ENCODE measurements at places on chromosomes 5 and 9.

GRCh38 chr9:9846557-9846956, 766.2 kb downstream of the PTPRD start:
- no peak overlapping the region for H3K27ac ChIP-seq
- H3K4me3 ChIP-seq: no peak overlapping the region
- no peak for DNase-seq
- no peaks in the 10 kb centered on the region for H3K4me1 ChIP-seq
- no peaks in the 10 kb centered on the region for H3K36me3 ChIP-seq

GRCh38 chr5:167916261-167916691, 375.2 kb upstream of the WWC1 start:
- no peaks in the 10 kb centered on the region for H3K4me1 ChIP-seq
- no peak for DNase-seq
- H3K4me3 ChIP-seq: no peak overlapping the region

- no peaks in the 10 kb centered on the region for H3K27me3 ChIP-seq
- no peak overlapping the region for H3K4me3 ChIP-seq
- no peak overlapping the region for H3K27ac ChIP-seq
- no peaks in the 10 kb centered on the region for H3K36me3 ChIP-seq
Observed at GRCh38 chr5:163177971-163178370, 259.4 kb upstream of the CCNG1 start.

DNA sequence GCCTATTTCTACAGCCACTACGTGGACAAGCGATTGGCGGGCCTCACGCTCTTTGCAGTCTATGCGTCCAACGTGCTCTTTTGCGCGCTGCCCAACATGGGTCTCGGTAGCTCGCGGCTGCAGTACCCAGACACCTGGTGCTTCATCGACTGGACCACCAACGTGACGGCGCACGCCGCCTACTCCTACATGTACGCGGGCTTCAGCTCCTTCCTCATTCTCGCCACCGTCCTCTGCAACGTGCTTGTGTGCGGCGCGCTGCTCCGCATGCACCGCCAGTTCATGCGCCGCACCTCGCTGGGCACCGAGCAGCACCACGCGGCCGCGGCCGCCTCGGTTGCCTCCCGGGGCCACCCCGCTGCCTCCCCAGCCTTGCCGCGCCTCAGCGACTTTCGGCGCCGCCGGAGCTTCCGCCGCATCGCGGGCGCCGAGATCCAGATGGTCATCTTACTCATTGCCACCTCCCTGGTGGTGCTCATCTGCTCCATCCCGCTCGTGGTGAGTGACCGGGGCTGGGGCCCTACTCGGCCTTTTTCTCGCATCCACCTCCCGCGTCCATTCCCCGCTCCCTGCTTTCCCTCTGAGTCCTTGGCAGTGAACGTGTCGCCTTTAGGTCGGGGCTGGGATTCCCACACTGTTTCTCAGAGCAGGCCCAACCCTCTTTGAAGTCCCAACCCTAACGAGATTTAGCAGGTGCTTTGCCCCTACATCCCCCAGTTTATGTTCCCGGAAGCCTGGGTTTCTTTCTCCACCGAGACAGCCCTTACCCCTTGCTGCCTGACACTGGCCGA, 1.8 kb downstream of the PTGER4 start:
- peak overlapping the region; percentile 85 for H3K27ac ChIP-seq
- DNase-seq: peak; percentile 65
- H3K27me3 ChIP-seq: no peaks in the 10 kb centered on the region
- H3K4me3 ChIP-seq: peak overlapping the region; percentile 80
- H3K4me1 ChIP-seq: peaks cover 45% of the 10 kb centered on the region
- H3K36me3 ChIP-seq: no peaks in the 10 kb centered on the region

DNA sequence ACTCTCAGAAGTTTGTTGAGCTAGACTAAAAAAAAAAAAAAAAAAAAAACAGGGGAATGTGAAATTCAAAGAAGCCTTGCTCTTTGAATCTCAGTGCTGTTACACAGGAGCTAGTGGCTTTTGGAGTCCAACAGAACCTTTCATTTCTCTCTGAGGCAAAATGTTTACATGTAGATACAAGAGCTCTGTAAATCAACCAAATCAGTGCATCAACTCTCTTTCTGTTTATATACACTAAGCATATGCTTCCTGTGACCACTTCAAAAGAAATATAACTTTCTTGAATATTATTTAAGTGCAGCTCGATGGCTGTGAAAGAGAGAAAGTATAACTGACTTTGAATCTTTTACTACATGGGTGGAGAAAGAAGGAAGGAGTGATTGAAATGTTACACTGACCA, 115.3 kb upstream of the ITGA1 start:
- no peak overlapping the region for H3K27ac ChIP-seq
- no peaks in the 10 kb centered on the region for H3K4me1 ChIP-seq
- no peaks in the 10 kb centered on the region for H3K27me3 ChIP-seq
- H3K4me3 ChIP-seq: no peak overlapping the region

- no peak overlapping the region for H3K27ac ChIP-seq
- no peaks in the 10 kb centered on the region for H3K36me3 ChIP-seq
- no peak for DNase-seq
- no peaks in the 10 kb centered on the region for H3K4me1 ChIP-seq
- no peaks in the 10 kb centered on the region for H3K27me3 ChIP-seq
Observed at GRCh38 chr5:107814183-107814827, 143.6 kb upstream of the EFNA5 start.

DNA sequence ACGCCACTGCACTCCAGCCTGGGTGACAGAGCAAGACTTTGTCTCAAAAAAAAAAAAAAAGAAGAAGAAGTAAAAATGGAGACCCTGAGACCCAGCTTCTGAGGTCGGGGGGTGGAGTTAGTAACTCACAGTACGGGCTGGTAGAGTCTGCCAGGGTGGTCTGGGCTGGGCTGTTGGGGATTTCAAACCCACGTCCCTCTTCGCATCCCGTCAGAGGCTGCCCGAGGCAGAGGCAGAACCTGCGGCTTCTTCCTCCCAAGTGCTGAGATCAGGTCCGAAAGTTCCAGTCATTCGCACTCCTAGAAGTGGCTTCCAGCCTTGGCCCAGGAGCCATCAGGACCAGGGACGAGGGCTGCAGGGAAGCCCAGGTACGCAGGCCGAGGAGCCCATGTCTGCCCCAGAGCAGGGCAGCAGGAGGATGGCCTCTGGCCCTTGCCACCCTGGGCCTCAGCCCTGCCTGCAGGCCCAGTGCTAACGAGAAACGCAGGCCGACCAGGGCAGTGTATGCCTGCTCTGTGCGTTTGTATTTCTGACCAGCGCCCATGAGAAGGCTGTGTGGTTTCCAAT, 9.9 kb upstream of the SLC2A6 start:
- no peaks in the 10 kb centered on the region for H3K27me3 ChIP-seq
- peaks cover 22% of the 10 kb centered on the region for H3K4me1 ChIP-seq
- no peaks in the 10 kb centered on the region for H3K36me3 ChIP-seq
- H3K4me3 ChIP-seq: no peak overlapping the region

DNA sequence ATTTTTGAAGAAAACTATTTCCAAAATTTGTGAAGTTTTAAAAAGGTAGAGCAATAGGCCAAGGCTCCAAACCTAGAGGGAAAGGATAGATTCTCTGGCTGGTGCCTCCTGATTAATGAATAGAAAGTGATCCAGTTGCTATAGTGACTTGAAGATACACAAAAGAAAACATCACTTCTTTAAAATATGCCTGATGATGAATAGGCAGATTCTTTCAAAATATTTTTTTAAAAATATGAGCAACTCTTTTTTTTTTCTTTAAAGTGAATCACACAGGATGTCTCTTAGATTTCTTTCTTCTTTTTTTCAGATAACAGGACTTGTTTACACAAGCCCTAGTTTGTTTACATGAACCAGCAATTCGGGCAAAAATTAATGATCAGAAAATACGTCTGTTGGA, 124.4 kb downstream of the RFK start:
- DNase-seq: no peak
- no peaks in the 10 kb centered on the region for H3K27me3 ChIP-seq
- no peaks in the 10 kb centered on the region for H3K36me3 ChIP-seq
- peak overlapping the region; percentile 42 for H3K27ac ChIP-seq

DNA sequence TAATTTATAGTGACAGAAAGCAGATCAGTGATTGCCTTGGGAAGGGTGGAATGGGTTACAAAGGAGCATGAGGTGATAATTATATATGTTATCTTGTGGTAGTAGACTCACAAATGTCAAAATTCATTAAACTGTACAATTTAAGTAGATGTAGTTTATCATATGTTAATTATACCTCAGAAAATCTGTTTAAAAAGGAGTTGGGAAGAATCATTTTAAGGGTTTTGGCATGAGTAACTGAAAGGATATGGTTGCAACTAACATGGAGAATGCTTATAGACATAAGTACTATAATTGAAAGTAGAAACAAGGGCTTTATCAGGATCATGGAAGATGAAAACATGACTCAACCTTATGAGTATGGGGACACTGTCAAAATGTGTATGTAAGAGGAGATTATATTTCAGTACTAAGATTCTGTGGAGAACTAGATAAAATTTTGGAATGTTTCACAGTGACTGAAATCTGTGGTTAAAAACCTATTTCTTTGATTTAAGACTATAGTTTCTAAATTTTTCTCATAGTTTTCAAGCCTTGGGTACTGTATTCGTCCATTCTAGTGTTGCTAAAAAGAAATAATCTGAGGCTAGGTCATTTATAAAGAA, 73.3 kb downstream of the FCHO2 start:
- no peak for DNase-seq
- H3K36me3 ChIP-seq: peaks cover 12% of the 10 kb centered on the region
- H3K27me3 ChIP-seq: no peaks in the 10 kb centered on the region
- no peaks in the 10 kb centered on the region for H3K4me1 ChIP-seq
- no peak overlapping the region for H3K27ac ChIP-seq

GRCh38 chr5:71830681-71831539, 111.8 kb downstream of the CARTPT start:
- H3K4me3 ChIP-seq: no peak overlapping the region
- peaks cover 6% of the 10 kb centered on the region for H3K4me1 ChIP-seq
- H3K27me3 ChIP-seq: no peaks in the 10 kb centered on the region
- H3K27ac ChIP-seq: peak overlapping the region; percentile 30
- no peaks in the 10 kb centered on the region for H3K36me3 ChIP-seq

GRCh38 chr9:137664676-137665075, 45.9 kb downstream of the EHMT1 start:
- H3K27ac ChIP-seq: no peak overlapping the region
- no peaks in the 10 kb centered on the region for H3K27me3 ChIP-seq
- H3K36me3 ChIP-seq: peaks cover 6% of the 10 kb centered on the region
- no peak overlapping the region for H3K4me3 ChIP-seq

DNA sequence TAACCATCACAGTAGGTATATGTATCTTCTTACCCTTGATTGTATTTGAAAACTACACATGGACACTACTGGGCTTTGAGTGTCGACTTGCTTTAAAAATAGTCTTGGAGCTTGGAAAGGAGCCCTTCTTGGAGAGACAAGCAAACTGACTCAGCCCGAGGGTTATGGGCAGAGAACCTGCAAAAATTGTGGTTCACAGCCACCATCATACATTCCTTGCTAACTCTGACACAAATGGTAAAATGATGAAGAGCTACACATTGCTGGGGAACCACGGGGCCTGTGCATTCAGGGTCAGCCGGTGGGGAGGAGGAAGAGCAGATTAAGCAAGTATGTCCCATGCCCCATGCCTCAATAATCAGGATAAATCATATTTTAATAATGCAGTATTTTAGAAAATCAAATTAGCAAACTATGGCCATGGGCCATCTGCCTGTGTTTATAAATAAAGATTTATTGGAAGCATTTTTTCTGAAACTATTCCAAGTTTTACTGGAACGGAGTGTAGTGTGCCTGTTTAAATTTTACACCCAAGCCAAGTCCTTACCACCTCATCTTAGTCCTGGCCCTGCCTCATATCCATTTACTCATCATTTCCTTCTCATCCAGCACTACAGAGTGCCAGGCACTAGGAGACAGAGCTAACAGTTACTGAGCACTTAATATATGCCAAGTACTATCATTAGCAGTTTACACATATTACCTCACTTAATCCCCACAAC, 195.7 kb downstream of the PALM2AKAP2 start:
- H3K27me3 ChIP-seq: no peaks in the 10 kb centered on the region
- H3K4me1 ChIP-seq: no peaks in the 10 kb centered on the region
- DNase-seq: no peak
- no peaks in the 10 kb centered on the region for H3K36me3 ChIP-seq

DNA sequence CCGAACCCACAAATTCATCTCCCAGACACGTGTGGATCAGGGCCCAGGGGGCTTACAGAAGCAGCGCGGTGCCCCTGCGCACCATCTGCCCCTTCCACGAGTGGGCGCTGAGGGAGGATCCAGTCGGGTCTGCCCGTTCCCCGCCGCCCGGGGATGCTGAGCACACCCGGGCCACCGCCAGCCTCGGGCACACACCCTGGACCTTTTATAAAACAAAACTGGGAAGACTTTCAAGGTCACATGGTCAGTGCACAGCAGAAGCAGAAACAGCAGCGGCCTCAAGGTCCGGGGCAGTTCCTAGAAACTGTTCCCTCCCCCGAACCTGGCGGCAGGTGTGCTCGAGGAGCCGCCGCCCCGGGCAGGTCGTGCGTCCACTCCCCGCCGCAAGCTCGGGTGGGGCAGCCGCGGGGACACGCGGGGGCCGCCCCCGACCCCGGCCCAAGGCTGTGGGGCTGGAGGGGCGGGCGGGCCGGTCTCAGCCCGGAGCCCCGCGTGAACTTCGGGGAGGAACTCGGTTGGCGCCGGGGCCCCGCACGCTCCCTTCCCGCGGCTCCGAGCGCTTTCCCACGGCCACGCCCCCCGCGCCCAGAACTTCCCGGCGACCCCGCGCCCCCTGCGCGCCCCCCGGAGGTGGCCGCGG, 633 bp upstream of the PPP1R26 start:
- H3K27me3 ChIP-seq: no peaks in the 10 kb centered on the region
- peak overlapping the region; percentile 83 for H3K27ac ChIP-seq
- H3K36me3 ChIP-seq: peaks cover 3% of the 10 kb centered on the region
- H3K4me1 ChIP-seq: peaks cover 27% of the 10 kb centered on the region
- DNase-seq: peak; percentile 86

GRCh38 chr9:111886983-111887718, 9.5 kb upstream of the UGCG start:
- H3K27ac ChIP-seq: no peak overlapping the region
- H3K4me1 ChIP-seq: no peaks in the 10 kb centered on the region
- no peak for DNase-seq

GRCh38 chr5:56647099-56647850, 168.1 kb upstream of the MAP3K1 start:
- no peak overlapping the region for H3K4me3 ChIP-seq
- no peaks in the 10 kb centered on the region for H3K36me3 ChIP-seq
- H3K4me1 ChIP-seq: no peaks in the 10 kb centered on the region
- no peak for DNase-seq
- no peaks in the 10 kb centered on the region for H3K27me3 ChIP-seq

GRCh38 chr5:31434898-31435297, 97.0 kb downstream of the DROSHA start:
- no peak for DNase-seq
- no peaks in the 10 kb centered on the region for H3K27me3 ChIP-seq
- H3K4me1 ChIP-seq: no peaks in the 10 kb centered on the region
- no peak overlapping the region for H3K27ac ChIP-seq
- H3K4me3 ChIP-seq: no peak overlapping the region
- H3K36me3 ChIP-seq: peaks cover 61% of the 10 kb centered on the region

- H3K27me3 ChIP-seq: peaks cover 3% of the 10 kb centered on the region
- H3K27ac ChIP-seq: no peak overlapping the region
- H3K4me3 ChIP-seq: no peak overlapping the region
- DNase-seq: no peak
Observed at GRCh38 chr9:129671519-129671918, 6.1 kb downstream of the PRRX2 start.

GRCh38 chr5:135032999-135033861, 798 bp downstream of the PITX1 start:
- peak overlapping the region; percentile 40 for H3K4me3 ChIP-seq
- peak; percentile 89 for DNase-seq
- H3K4me1 ChIP-seq: peaks cover 36% of the 10 kb centered on the region
- H3K27me3 ChIP-seq: peaks cover 38% of the 10 kb centered on the region

- H3K27ac ChIP-seq: no peak overlapping the region
- no peak for DNase-seq
- no peaks in the 10 kb centered on the region for H3K27me3 ChIP-seq
- H3K4me1 ChIP-seq: no peaks in the 10 kb centered on the region
- H3K4me3 ChIP-seq: no peak overlapping the region
Observed at GRCh38 chr9:121945849-121946248, 147.3 kb downstream of the TTLL11 start.

Measured in upper lobe of left lung (tissue), 6 donors.